Upper lobe of right lung (tissue), 1 donor: ENCODE measurements at places on chromosomes 13 and 19.

DNA sequence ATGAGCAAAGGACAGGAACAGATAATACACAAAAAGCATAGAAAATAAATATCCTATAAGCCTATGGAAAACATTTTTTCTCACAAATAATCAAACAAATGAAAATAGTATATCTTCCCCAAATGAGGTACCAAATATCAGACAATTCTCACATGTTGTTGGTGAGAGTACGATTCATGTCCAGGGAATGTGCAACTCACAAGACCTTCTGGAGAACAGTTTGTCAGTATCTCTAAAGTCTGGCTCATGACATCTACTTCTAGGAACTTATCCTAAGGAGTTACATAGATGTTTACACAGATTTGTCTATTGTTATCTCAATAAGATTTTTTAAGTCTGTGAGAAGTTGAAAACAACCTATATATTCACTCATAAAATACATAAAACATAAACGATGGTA lies 80.3 kb upstream of the ARHGEF7 start:
- H3K27me3 ChIP-seq: peaks cover 7% of the 10 kb centered on the region
- H3K36me3 ChIP-seq: no peaks in the 10 kb centered on the region

DNA sequence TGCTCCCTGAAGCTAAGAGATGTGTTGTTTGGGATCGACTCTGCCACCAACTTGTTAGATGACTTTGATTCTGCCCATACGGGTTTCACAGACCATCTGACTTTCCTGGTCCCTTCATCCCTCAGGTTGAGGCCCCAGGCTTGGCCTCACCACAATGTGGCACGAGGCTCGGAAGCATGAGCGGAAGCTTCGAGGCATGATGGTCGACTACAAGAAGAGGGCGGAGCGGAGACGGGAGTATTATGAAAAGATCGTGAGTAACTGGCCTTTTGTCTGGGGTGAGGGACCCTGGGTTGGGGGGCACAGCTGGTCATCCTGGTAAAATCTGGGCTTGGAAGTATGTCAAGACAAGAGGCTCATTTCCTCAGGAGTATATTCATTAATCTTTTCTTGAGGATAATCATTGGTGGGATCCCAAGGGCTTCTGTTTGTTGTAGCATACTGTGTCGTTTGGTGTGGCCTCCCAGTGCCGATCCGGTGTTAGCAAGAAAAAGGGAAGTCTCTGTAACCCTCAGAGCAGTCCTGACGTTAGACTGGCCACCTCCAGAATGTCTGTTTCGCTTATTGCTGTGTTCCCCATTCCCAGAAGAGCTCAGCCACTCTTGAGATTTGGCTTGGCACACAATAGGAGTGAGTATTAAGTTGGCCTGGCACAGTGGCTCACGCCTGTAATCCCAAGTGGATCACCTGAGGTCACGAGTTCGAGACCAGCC lies 1.4 kb downstream of the CLASRP start:
- DNase-seq: no peak
- peak overlapping the region; percentile 98 for H3K27ac ChIP-seq
- peaks cover 24% of the 10 kb centered on the region for H3K4me1 ChIP-seq
- no peaks in the 10 kb centered on the region for H3K27me3 ChIP-seq
- H3K4me3 ChIP-seq: peak overlapping the region; percentile 95

GRCh38 chr13:38693641-38694040 lies 6.8 kb downstream of the FREM2 start:
- H3K36me3 ChIP-seq: no peaks in the 10 kb centered on the region
- no peaks in the 10 kb centered on the region for H3K4me1 ChIP-seq
- no peak for DNase-seq
- peak overlapping the region; percentile 8 for H3K4me3 ChIP-seq
- H3K27me3 ChIP-seq: peaks cover under 1% of the 10 kb centered on the region
- no peak overlapping the region for H3K27ac ChIP-seq

- no peak overlapping the region for H3K27ac ChIP-seq
- H3K4me3 ChIP-seq: no peak overlapping the region
- no peaks in the 10 kb centered on the region for H3K4me1 ChIP-seq
- peak; percentile 3 for DNase-seq
These were observed 101.8 kb downstream of the SOX1 start for GRCh38 chr13:112168761-112169160.

DNA sequence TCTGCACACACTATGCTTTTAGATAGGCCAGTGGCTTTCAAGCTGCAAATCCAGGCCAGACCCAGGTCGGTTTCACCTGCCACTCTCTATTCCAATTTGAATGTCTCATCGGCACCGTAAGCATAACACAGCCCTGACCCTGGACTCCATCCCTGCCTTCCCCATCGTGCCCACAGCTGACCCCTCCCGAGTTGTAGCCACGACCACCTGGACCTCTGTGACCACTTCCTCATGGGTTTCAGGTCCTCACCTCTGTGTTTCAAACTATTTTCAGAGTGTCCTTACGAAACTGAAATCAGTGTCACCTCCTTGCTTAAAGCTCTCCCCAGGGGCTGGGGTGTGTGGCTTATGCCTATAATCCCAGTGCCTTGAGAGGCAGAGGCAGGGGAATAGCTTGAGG lies 9.0 kb upstream of the HSH2D start:
- no peaks in the 10 kb centered on the region for H3K27me3 ChIP-seq
- H3K4me1 ChIP-seq: no peaks in the 10 kb centered on the region
- no peak for DNase-seq
- peaks cover 38% of the 10 kb centered on the region for H3K36me3 ChIP-seq
